Stimulated activated CD4-positive, alpha-beta T cell treated with anti-CD3 and anti-CD28 coated beads, Interleukin-12 subunit alpha, Interleukin-12 subunit beta, amount 100 ng/mL, for 24 hours (primary cell): ENCODE measurements at places on chromosomes 4 and X.

DNA sequence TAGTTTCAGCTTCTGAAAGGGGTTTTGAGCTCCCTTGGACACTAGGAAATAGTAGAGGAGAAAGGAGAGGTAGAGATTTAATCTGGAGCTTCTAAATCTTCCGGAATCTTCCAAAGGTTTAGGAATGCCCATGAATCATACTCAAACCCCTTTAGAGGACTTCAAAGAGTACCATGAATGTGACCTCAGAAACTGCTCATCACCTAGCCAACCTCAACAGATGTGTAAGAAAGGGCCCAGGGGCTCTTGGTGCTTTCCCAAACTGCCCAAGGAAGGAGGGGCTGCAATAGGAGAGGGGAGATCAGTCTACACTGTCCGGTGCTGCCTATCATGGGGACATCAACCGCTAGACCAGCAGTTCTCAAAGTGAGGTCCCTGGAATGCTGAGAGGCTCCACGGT is 109.1 kb downstream of the RBM47 start:
- no peak for DNase-seq

GRCh38 chr4:137519406-137519805 is 12.9 kb downstream of the PCDH18 start:
- no peak for DNase-seq

- DNase-seq = no peak
Measured at GRCh38 chr4:122576261-122577188, 44.3 kb downstream of the IL21 start.

- DNase-seq = no peak
Measured at GRCh38 chr4:114830628-114831027, 232.0 kb downstream of the UGT8 start.

GRCh38 chrX:11264925-11265324 is 28.3 kb upstream of the AMELX start:
- DNase-seq = no peak

DNA sequence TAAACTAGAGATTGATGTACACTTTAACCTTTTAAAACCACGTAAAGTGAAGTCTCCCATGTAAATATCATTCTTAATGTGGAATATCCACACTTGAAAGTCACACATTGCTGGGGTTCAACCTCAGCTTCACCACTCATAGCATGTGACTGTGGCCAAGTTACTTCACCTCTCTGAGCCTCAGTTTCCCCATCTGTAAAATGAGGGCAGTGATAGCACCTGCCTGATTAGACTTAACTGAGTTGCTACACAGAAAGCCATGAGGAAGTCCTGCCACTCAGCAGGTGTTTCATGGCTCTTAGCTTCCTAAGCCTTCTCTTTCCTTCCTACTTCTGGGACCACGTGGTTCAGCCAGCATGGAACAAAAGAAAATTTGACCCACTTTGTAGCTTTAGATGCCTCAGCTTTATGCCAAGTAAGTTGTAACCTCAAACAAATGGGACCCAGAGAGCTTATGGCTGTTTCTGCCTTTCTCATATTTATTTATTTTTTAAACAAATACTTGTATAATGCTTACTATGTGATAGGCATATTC is 277.3 kb upstream of the KLF3 start:
- no peak for DNase-seq
